HT1080 (cell line): ENCODE measurements at places on chromosomes 7 and 10.

- peak; percentile 24 for DNase-seq
Observed at GRCh38 chr10:60479305-60480020, 89.8 kb upstream of the ANK3 start.

DNA sequence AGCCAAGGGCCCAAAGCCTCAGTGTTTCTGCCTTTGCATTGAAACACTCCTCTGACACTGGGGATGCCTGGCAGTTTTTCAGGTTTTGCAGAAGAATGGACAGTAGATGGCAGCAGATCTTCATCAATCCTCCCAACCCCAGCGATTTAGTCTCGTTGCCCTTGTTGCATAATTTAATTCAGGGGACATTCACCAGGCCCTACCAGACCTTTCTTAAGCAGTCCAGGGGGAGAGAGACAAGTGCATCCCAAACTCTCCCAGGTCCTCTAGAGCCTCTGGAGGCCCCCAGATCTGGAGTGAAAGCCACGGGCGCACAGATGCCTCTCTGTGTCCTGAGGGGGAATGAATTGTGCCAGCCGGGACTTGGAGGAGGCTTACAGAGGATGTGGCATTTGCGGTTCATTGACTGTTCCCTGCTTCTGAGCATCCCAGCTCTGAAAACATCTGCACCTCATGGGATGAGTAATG lies 29.6 kb downstream of the MINDY4 start:
- peak; percentile 89 for DNase-seq

DNA sequence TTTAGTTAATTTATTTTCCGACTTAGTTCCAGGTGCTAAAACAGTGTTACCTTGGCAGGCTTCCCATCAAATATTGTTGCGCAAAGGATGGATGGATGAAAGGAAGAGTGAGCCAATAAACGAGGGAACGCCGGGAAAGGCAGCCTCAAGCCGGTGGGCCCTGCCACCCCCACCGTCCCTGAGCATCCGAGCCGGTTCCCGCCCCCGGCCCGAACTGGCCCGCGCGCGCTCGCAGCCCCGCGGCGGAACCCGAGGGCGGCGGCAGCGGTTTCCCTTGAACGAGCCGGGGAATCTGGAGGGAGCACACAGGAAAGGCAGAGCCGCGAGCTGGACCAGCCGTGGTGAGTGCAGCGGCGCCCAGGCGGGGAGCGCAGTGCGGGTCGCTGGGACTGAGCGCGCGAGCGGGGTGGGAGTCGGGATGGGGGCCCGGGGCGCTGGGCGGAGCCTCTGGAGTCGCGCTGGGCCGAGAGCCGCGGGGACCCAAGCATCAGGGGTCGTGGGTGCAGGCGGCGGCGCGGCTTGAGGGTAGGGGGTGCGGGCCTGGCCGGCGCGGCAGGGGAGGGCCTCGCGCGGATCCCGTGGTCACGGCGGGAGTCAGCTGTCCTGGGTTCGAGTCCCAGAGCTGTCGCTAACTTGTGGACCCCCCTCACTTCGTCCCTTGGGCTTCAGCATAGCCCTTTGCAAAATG lies at the start of gene AGK:
AGK (plus strand) TSS at position 317 of the 688 bp plus-strand sequence. CDS start 4,057 bp downstream, outside the sequence.
- DNase-seq: peak; percentile 72

GRCh38 chr7:13989949-13990305 lies 461 bp upstream of the ETV1 start:
- DNase-seq: no peak

DNA sequence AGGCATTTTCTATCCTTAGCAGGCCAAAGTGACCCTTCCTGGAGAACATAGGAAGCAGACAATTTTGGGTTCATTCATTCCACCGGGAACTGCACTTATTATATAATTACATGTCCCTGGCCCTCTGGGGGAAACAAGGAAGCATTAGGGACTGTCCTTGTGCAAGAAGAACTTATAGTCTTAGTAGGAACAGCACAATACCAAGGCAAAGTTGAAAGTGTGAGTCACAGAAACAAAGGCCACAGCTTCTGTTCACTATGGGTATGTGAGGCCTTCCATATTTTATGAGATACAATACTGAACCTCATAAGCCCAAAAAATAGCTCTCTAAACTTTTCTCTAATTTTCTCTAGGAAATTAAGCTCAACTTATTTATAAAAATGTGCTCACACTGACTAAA lies 18.4 kb upstream of the AKR1B10 start:
- no peak for DNase-seq

DNA sequence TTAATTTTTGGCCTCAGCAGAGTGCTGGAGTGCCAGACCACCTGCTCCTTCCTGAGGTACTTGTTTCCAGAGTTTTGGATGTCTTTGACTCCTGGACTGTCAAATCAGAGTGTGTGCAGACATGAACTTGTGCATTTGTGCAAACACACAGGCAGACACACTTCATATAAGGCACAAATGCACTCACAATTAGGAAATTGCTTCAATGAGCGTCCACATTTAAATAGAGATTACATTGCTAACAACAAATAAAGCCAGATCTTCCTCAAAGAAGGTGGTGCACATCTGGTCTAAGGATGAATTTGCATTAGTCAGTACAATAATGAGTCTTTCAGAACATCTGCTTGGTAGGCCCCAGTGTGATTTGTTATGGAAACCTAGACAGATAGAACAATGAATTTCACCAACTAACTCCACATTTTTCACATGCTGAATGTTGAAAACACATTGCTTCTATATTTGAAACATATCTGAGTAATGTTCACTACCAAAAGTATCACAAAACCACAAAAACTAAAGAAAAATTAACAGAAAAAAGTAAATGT lies 266.7 kb upstream of the INHBA start:
- DNase-seq: no peak

DNA sequence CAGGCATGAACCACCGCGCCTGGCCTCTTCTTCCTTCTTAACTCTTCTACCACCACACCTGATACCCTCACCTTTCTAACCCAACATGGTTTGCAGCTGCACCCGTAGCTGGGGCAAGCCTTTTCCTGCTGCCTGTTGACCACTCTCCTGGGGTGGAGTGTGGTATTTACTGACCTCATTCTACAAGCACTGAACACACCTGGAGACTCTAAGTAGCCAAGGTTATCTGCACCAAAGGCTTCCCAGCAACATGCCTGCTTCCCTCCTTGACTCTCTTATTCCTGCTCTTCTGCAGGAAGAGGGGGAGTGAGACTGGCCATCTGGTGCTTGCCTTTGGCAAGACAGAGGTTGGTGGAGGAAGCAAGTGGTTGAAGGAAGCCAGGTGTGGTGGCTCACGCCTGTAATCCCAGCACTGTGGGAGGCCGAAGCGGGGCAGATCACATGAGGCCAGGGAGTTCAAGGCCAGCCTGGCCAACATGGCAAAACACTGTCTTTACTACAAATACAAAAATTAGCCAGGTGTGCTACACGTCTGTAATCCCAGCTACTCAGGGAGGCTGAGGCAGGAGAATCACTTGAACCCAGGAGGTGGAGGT lies 10.1 kb downstream of the ACTR1A start:
- no peak for DNase-seq
